ENCODE measurements at places on chromosomes 3 and 15.

DNA sequence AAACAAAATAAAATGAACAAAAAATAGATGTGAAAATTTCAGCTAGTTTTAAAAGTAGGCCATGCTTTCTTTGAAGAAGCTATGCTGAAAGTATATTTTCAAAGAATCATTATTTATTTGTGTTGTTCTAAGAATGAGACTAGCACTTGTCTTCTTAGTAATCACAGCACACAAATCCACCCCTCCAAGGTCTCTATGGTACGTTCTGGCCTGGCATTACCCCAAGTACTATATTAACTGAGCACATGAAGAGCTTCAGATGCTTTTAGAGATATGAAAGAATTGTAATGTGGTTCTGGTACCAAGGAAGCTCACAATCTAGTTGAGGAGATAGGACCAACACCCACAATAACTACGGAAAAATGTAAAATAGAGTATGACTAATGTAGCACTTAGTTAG is 416.5 kb downstream of the PLCL2 start:
- no peak for DNase-seq

GRCh38 chr3:111965484-111965883 is 13.3 kb upstream of the ABHD10 start:
- no peak for DNase-seq

GRCh38 chr3:61571516-61572336 is 10.4 kb downstream of the PTPRG start:
- DNase-seq, result peak; percentile 62

GRCh38 chr15:84865074-84865569 is 19.3 kb upstream of the SLC28A1 start:
- DNase-seq, result no peak

DNA sequence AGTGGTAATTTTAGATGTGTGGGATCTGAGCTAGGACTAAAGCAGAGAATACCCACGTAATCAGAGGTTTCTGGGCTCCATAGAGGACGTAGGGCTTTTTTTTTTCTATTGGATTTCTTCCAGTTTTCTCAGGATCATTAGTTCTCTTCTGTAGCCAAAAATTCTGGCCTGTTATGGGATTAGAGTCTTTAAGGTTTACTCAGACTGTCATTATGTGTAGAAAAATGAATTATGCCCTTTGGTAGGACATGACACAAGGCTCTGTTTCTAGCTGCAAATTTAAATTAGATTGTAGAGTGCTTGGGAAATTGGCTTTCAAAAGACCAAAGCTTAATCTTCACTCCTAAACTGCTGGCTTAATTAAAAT is 1.9 kb downstream of the SETD5 start:
- DNase-seq, result no peak

DNA sequence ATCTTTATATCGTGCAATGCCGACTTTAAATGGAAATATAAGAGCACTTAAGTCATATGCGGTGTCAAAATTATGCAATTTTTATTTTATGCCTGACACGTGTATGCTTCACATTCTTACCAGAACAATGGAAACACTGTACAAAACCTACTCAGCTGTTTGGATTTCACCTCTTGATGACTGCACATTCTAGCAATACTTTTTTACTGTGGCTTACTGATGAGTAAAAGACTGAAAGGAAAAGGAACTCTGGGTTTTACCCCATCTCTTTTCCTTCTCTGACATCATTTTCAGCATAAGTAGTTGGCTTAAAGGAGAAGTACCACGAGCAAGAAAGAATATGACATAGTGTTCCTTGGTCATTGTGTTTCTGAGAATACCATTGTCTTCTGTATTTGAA is 142.8 kb downstream of the POLR2M start:
- DNase-seq, result no peak

- DNase-seq, result no peak
Measured at GRCh38 chr3:30131191-30131590, 475.2 kb upstream of the TGFBR2 start.

DNA sequence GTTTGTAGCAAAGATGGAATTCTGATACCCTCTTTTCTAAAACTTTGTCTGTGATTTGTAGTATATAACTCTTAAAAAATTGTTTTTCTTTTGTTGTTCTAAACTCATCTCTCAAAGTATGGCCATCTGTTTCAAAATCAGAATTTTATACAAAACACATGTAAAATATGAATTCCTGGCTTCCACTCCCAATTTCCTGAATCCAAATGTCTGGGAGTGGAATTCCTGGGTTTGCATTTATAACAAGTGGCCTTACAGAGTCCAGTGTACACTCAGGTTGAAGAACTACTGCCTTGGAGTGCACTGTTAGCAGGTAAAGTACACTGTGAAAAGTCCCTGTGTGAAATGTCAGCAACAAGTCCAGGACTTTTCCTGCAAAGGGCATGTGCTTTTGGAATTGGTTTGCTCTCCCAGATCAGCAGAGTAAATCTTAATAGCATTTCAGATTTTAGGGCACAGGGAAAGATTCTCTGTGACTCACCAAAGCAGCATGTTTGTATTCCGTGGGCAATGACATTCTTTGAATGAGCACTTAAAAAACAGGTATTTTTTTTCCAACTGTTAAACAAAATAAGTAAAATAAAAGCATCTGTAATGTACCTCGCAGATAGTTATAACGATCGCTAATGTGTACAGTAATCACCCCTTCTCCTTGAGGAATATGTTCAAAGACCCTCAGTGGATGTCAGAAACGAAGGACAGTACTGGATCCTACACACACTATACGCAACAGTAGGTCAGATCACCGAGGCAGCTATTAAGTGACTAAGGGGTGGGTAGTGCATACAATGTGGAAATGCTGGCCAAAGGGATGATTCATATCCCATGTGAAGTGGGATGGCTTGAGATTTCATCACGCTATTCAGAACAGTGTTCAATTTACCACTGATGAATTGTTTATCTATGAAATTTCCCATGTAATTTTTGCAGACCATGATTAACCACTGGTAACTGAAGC is 2.0 kb upstream of the CLDN16 start:
- peak; percentile 90 for DNase-seq

DNA sequence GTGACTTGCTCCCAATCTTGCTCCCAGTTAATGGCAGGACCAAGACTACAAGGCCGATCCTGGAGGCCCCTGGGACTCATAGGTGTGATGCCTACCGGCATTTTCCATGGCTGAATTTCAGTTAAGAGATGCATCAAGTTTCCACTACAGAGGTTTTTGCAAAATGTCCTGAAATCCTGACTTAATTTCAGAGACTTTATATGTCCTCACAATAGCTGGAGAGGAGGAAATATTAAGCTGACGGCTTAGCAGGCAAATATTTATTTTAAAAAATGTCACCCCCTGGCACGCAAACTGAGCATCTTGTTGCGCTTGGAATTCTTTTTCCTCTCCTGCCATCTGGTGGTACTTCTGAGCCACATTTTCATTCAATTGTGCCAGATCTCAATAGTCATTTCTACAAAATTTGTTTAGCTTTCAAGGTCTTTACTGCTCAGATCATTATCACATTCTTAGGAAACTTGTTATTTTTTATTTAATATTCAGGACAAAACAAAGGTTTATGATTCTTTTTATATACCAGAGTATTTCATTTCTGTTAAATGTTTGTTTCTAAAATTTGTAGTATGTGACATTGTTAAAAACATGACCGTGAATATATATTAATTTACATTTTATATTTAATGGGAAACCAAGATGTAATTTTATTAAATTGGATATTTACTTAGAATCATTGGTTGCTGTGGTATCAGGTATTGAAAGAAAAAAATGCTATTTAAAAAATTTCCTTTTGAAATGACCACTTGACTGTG is 189.2 kb upstream of the THRB start:
- peak; percentile 59 for DNase-seq

- no peak for DNase-seq
Measured at GRCh38 chr3:182959474-182960350, 20.6 kb downstream of the DCUN1D1 start.

- DNase-seq, result peak; percentile 84
Measured at GRCh38 chr3:107208100-107208499, 169.1 kb upstream of the CCDC54 start.

GRCh38 chr3:45599984-45600650 is 5.6 kb downstream of the LIMD1 start:
- no peak for DNase-seq

DNA sequence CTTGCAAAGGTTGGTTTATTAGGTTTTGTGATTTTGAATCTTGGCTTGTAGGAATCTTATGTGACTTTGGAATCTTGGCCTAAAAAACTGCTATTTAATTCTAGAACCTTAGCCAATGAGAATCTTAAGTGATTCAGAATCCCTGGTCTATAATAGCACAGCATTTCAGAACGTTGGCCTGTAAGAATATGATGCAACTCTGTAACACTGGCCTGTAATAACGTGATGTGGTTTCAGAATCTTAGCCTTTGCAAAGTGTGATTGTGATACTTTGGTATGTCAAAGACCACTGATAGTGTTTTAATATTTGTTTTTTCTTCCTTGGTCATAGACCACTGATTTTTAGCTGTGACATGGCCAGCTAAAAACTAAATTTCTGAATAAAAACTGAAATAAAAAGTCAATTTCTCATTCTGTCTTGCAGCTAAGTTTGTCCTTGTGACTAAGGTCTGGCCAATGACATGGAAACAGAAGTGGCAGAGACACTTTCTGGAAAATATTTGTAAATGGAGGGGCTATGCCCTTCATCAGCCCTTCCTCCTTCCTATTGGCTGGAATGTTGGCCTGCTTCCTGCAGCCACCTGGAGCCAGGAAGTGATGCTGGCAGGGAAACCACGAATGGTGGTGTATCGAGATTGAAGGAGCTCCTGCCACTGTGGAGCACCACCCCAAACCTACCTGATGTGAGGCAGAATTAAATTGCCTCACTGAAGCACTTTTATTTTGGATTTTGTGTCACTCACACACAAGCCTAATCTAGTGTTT is 42.3 kb upstream of the CORO2B start:
- DNase-seq, result peak; percentile 93

DNA sequence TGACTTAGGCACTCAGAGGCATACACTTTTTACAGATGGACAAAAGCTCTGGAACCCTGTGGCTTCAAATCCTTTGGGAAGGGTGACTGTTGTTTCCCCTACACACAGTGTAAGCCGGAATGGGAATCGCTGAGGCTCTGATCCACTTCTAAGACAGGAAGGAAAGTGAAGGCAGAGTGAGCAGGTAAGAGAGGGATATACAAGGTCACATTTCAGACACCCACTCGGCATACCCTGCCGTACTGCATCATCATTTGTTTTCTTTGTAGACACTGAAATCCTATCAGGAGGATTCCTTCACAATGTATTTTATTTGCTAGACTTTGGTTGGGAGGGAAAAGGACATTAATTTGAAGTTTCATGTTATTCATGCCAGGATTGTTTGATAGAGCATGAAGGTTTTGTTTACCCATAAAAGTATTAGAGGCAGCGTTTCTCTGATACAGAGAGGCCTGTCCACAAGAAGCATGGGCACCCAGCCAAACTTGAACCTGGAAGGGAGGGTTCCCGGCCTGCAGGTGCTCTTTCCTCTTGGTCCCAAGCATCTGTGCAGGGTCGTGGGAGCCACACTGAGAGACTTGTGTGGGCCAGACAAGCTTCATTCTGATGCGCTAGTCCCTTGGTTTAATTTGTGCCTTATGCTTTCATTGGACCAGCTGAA is 21.9 kb upstream of the POLR2M start:
- no peak for DNase-seq
